ENCODE measurements at places on chromosomes 1 and 21.

DNA sequence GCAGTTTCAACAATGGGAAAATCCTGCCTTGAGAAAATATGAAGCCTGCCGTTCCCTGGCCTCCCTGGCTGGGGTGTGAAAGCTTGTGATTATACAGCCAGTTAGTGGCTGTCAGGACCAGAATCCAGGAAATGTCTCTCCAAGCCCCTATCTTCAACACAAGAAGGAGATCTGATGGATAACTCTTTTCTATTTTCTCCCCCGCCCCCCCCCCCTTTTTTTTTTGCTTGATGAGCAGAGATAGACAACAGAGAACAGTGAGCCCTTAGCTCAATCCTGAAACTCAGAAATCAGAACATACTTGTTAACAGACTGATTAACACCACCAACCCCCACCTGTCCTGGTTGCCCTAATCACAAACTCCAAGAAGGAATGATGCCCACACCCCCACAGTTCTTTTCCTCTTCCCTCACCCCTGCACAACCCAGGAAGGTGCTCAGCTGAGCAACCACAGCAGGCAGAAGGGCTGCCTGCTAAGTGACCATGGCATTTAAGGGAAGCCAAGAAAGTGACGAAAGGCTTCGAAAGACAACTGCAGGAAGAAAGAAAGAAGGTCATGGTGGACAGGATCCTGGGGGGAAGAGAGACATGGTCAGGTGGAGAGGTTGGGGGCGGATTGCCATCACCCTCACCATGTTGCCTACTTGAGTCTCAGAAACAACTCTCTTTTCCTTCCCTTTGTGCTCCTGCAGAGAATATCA is 12.3 kb upstream of the DENND2D start:
- no peak for DNase-seq

DNA sequence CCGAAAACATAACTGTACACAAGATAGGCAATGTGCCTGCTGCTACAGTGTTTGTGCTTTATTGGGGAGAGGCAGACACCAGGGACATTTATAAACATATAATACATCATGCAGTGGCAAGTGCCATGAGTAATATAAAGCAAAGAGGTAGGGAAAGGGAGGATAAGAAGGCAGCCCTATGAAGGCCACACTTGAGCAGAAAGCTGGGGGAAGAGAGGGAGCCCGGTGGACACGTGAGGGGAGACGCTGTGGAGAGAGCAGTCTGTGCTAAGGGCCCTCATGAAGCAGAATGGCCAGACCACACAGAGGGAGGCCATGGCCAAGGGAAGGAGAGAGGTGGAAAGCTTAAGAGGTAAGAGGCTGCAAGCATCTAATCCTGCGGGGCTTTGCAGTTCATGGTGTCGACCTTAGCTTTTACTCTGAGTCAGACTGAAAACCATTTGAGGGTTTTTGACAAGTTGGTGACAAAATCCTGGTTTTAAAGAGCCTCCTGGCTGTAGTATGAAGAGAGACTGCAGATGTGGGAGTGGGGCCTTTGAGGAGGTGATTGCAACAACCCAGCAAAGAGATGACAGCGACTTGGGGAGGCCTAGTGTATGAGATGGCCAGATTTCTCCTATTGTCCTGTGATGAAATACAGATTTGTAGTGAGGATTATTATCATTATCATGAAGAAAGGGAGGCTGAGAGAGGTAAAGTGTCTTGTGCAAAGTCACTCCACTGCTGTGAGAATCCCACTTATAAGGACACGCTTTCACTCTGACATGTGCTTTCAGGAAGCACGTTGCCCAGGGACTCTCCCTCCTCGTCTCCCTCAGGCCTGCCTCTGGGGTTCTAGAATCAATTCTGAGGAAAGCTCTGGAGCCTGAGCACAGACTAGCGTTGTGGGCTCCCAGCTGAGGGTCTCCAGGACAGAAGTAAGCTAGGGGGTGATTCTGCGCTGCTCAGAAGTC is 192.9 kb downstream of the RHOU start:
- no peak for DNase-seq

GRCh38 chr1:170436928-170437327 is 95.0 kb upstream of the GORAB start:
- no peak for DNase-seq

GRCh38 chr1:41153750-41154274 is 88.3 kb downstream of the SCMH1 start:
- no peak for DNase-seq

- DNase-seq, result no peak
Measured at GRCh38 chr1:195769461-195769860, 838.8 kb downstream of the KCNT2 start.

DNA sequence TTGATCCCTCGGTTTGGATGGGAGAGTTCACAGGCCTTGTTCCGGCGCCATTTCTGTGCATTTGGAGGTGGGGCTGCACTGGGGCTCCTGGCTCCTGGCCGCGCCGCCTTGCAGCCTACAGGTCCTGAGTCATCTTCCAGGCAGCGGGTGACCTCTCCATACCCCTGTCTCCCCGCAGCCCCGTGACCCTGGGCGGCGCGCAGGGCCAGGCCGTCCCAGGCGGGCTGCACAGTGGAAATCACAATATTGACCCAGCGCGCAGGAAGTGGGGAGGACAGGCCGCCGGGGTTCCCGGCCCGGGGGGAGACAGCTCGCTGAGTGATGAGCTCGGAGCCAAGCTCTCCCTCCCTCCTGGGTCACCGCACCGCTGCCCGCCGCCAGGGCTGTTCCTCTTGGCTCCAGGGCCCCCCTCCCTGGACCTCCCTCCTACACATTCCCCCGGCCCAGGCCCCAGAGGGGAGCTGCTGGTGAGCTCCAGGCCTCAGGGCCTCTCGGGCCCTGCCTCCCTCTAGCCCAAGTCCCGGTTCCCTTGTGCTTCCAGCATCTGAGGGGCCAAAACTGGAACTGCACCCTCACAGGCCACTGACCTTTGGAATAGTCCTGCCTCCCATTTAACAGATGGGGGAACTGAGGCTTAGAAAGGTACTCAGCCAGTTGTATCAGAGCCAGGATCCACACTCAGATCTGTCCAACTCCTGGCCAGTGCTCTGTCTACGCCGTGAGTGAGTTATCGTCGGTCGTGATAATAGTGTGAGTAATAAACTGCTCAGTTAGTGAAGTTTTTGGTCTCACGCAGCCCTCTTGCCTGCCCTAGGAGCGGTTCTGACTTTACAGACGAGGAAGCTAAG is 142.9 kb upstream of the WNT4 start:
- no peak for DNase-seq

DNA sequence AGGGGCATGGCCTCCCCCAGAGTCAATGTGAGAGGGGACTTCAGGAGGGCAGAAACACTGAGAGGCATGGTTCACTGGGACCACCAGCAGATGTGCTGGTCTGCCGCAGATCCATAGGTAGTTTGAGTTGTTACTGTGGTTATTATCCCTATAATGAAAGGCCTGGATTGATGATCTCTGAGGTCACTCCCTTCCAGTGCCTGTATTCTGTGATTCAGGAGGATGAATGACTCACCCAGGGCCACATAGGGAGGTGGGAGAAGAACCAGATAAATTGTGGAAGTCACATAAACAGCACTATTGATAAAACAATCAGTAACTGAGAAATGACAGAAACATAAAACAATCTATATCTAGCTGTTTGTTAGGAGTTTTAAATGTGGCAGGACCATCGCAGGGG is 22.7 kb upstream of the ACTL8 start:
- no peak for DNase-seq

DNA sequence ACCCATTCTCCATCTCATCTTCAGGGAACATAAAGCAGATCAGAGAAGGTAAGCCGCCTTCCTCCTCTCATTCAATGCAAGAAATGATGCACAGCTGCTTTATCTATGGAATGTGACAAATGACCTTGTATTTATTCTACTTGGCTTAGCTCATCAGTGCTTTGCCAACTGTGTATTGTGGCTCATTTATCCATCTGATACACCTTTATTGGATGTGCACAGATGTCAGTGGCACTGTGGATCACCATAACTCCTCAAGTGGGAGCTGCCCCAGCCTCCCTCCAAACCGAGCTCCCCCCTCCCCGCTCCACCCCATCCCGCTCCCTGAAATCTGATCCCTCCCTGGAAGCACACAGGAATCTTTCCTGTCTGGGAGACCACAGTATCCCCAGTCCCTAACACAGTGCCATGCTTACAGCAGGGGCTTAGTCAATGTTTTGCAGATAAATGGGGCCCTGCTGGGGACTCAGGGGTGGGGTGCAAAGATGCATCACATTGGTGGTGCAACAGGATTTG is 156.0 kb upstream of the RAB4A start:
- no peak for DNase-seq

GRCh38 chr1:2407166-2407990 is 5.0 kb downstream of the PEX10 start:
- DNase-seq, result no peak

- no peak for DNase-seq
Measured at GRCh38 chr1:12480748-12481362, 137.2 kb downstream of the DHRS3 start.

DNA sequence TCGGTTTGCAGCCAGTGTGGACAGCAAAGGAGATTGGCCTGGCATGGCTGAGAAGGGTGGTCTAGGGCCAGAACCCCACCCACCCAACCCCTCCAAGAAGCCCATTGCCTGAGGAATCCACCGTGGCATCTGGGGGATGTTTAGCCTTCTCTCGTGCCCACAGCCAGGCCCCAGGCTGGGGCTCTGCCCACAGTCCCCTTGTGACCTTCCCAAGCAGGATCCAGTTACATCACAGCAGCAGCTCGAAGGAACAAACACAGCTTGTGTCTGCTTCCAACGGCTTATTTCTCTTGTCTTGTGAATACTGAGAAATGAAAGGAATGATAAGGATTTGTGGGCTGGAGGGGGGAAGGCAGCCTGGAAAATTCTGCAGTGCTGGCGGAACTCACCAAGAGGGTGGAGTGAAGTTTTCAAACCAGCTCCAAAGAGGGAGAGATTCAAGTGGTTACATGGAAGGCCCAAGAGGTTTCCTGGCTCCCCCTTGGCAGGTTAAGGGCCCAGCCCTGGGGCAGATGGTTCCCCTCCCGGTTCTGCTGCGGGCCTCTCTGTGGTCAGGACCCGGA is 61.6 kb downstream of the DHRS3 start:
- no peak for DNase-seq

DNA sequence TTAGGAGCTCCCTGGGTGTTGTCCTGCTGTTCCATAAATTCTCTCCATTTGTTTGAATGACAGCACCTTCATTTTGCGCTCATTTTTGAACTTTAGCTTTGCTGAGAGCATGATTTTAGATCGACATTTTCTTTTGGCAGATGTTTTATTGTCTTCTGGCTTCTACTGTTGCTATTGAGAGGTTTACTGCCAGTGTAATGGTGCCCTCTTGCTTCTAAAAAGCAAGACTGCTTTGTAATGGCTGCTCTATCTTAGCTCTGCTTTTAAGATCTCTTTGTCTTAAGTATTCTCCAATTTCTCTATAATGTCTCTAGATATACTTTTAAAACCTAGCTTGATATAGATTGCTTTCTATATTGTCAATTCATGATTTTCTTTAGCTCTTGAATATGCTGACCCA is 27.8 kb downstream of the THEM4 start:
- no peak for DNase-seq

DNA sequence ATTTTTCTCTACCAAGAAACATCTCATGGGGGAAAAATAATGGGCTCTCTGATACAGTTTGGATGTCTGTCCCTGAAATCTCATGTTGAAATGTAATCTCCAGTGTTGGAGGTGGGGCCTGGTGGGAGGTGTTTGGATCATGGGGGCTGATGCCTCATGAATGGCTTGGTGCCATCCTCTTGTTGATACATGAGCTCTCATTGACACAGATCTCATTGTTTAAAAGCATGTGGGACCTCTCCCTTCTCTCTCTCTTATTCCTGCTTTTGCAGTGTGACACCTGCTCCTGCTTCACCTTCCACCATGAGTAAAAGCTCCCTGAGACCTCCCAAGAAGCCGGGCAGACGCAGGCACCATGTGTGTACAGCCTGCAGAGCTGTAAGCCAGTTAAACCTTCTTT is 332.5 kb upstream of the NRIP1 start:
- DNase-seq, result no peak

GRCh38 chr1:54906586-54906985 is 19.6 kb upstream of the DHCR24 start:
- DNase-seq, result no peak

- DNase-seq, result no peak
Measured at GRCh38 chr1:22330092-22330759, 121.4 kb upstream of the ZBTB40 start.

DNA sequence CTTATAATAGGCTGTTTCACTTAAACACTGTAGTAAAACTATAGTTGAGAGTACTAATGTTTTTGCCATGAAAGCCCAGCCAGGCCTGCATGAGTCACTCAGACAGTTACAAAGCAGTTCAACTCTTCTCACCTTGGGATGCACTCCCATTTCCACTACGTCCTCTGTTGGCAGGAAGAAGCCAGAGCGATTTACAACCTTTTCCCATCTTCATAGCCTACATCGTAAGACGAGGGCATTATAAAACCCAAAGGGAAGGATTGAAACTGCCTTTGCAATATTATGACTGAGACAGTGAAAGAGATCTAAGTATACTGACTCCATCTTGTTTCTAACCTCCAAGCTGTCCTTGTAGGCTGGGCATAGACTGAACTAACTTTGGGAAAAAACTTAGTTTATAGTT is 71.8 kb upstream of the CSF1 start:
- no peak for DNase-seq

DNA sequence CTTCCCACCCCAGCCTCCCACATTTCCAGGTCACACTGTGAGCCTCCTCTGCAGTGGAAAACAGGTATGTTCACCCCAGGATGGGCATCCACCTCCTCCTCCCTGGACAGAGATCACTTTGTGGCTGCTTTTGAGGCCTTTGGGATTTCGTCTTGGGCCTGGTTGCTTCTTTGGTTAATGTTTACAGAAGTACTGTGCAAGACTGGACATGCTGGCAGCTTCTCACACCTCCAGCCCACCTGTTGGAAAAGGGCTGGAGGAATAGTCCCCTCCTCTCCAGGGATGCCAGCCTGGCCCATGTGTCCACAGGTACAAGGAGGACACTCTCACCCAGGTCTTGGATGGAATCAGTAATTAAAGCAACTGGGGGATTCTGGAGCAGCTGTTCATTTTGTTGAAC is 56.1 kb downstream of the KAZN start:
- no peak for DNase-seq

DNA sequence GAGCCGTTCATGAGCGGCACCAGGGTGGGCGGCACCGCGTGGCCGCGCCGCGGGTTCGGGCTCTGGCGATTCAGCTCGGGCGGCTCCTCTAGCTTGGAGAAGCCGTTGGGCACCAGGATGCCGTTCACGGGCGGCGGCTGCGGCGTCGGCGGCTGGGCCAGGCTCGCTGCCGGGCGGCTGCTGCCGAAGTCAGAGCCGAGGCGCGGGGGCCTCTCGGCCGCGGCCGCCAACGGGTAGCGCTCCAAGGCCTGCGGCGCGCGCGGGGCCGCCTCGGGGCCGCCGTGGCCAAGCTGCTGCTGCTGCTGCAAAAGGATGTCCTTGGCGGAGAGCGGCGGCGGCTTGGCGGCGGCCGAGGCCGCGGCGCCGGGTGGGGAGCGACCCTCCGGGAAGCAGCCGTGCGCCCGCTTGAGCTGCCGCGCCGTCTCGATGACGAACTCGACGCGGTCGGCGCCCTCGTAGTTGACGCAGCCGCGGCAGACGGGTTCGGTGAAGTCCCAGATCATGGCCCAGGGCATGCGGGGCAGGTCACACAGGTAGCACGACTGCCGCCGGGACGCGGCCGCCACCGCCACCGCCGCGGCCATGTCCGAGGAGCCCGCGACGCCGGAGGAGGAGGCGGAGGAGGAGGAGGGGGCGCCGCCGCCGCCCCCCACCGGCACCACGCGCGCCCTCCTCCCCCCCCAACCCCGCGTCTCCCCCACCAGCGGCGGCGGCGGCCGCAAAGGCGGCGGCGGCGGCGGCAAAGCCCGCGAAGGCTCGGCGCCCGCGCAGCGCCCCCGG is 877 bp downstream of the IRF2BP2 start:
- peak; percentile 80 for DNase-seq
